ENCODE measurements at places on chromosomes 4 and X.
A peak's percentile ranks its signal among the peaks of the same experiment; 100 is the strongest.

- DNase-seq: no peak
Measured at GRCh38 chrX:16658284-16658683, 8.3 kb downstream of the S100G start.

GRCh38 chr4:2303121-2303685 is 41.3 kb upstream of the MXD4 start:
- no peak for DNase-seq

DNA sequence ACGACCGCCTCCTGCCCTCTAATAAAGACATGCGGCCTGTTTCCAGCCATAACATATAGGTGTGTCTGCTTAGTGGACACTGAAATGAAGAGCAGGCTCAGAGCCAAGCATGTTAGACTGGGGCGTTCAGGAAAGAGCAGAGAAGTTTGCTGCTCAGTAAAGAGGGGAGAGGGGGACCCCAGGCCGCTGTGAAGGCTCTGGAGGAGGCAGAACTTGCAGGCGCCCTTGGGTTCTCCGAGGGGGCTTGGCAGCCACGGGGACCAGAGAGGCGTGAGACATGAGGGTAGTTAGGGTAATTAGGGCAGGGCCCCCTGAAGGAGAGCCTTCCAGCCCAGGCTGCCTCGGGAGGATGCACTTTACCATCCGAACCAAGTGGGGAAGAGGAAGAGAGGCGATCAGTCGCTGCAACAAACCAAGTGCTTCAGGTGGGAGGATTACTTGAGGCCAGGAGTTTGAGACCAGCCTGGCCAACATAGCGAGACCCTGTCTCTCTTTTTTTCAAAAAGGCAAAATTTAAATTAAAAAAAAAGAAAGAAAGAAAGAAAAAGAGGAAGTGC is 46.6 kb upstream of the CDKN2AIP start:
- peak; percentile 59 for DNase-seq

DNA sequence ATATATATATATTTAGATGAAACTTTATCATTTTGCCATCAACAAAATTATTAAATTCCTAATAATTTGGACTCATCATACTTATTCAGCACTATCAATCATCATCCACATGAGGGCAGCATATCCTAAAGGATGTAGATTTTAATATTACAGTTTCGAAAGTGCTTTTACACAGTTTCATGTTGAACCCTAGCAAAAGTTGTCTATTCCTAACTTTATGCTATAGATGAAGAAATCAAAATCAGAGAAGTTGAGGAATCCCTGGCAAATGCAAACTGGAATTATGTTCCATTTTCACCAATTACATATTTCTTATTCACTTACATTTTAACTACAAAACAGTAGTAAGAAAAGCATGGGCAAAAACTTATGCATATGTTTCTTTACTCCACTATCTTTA is 36.6 kb upstream of the UGT2A1 start:
- DNase-seq: no peak

GRCh38 chr4:76434901-76435527 is at the start of gene SHROOM3:
Gene SHROOM3, plus strand, starts transcription at chr4:76435229. Its CDS starts 824 bp downstream, at chr4:76436053.
- no peak for DNase-seq

- DNase-seq: no peak
Measured at GRCh38 chr4:113834298-113834697, 72.8 kb upstream of the CAMK2D start.

DNA sequence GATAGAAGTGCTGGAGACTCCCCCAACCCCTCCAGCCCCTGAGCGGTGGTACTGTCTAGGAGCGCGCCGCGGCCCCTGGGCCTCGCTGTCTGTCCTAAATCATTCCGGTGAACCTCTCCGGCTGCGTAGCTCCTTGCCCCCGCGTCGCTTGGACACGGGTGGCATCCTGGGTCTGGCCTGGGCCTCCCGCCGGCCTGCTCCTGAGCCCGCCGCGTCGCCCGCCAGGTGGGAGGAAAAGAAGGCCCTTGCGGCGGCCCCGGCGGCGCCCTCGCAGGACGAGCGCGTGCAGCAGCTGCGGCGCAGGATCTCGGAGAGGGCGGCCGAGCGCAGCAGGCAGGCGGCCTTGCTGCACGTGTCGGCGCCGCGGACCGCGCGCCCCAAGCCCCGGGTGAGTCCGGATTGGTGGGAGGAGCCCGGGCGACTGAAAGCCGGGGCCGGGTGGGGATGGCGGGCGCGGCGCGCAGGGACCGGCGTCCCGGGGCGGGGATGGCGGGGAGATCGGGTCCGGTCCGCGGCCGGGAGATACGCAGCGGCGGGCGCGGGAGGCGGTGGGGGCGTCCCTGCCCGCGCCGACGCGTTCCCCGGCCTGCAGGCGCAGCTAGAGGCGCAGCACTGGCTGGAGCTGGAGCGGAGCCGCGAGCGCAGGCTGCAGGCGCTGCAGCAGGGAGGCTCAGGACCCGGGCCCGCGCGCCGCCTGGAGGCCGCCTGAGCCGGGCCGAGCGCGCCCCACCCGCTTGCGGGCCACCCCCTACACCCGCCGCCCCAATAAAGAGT is 6.5 kb upstream of the RNF4 start:
- no peak for DNase-seq

GRCh38 chr4:150888625-150889024 is 126.5 kb downstream of the LRBA start:
- DNase-seq: no peak

- no peak for DNase-seq
Measured at GRCh38 chrX:65740909-65741308, 73.5 kb downstream of the MSN start.

- DNase-seq: peak; percentile 57
Measured at GRCh38 chrX:56113785-56114436, 118.2 kb upstream of the KLF8 start.

GRCh38 chrX:134481339-134481738 is 21.4 kb downstream of the HPRT1 start:
- DNase-seq: no peak

DNA sequence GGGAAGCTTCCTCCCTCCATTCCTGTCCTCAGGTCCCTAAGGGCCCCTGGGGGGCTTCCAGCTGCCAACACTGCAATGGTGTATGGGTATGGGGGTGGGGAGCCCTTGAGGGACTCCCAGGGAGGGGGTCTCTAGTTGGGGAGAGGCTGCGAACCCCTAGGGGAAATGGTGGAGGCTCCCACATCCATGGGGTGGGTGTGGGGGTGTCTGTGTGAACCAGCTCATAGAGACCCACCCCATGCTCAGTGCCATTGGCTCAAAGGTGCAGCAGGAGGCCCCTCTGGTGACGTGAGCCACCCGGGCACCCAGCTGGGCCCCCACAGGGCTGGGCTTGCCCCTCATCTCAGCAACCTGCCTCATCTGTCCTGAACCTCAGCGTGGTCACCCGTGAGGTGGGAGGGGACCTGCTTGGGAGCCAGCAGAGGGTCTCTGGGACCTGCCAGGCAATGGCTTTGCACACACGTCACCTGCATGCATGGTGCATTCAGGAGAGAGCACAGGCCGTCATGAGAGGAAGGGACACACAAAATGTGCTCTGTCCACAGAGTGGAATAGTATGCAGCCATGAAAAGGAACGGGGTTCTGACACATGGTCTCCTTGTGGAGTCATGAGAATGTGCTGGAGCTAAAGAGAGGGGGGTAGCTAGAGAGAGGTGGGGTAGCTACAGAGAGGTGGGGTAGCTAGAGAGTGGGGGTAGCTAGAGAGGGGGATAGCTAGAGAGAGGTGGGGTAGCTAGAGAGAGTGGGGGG is 22.7 kb upstream of the PLCXD1 start:
- DNase-seq: peak; percentile 67

- DNase-seq: no peak
Measured at GRCh38 chrX:2311501-2311900, 189.3 kb downstream of the DHRSX start.

GRCh38 chr4:33188733-33189132 is 2468.6 kb downstream of the PCDH7 start:
- peak; percentile 80 for DNase-seq

DNA sequence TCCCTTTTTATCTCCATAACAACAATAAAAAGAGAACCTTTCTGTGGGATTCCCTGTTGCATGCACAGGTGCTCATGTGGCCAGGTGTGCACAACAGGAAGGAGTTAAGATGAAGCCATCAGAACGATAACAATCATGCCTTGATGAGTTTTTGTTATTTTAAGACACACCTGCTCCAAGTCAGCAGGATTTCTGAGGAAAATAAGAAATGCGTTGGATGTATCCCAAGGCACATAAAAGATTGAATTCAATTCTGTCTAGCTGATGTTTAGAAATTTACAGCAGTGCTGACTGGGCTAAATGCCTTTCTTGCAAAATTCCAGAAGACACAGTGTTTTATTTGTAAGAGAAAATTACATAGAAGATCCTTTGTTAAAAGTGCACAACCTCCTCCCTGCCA is 1678.2 kb downstream of the ARAP2 start:
- DNase-seq: no peak

- DNase-seq: no peak
Measured at GRCh38 chrX:18725310-18725943, 18.0 kb downstream of the PPEF1 start.

GRCh38 chr4:25865586-25865985 is 2.8 kb upstream of the SEL1L3 start:
- no peak for DNase-seq

DNA sequence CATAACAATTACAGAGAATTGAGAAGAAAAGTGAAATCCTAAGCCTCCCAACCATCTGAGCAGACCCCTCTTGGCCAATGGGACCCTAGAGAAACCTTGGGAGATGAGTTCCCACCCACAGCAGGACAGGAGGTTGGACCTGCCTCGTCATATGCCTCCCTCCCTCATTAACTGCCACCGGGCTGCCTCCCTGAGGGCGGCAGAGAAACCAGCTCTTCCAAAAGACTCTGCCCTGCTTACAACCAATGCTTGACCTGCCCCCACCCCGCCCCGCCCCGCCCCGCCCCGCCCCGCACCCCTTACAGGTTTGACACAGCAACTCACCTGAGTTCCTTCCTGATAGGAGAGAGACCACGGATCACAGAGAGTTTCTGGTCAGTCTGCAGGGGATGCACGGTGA is 86.1 kb downstream of the ADRA2C start:
- DNase-seq: no peak

GRCh38 chr4:103011378-103012025 is 8.0 kb downstream of the SLC9B1 start:
- DNase-seq: no peak

GRCh38 chrX:150464001-150464400 is 100.9 kb downstream of the MAMLD1 start:
- no peak for DNase-seq

GRCh38 chr4:139619644-139620043 is 46.0 kb upstream of the MGST2 start:
- DNase-seq: no peak

DNA sequence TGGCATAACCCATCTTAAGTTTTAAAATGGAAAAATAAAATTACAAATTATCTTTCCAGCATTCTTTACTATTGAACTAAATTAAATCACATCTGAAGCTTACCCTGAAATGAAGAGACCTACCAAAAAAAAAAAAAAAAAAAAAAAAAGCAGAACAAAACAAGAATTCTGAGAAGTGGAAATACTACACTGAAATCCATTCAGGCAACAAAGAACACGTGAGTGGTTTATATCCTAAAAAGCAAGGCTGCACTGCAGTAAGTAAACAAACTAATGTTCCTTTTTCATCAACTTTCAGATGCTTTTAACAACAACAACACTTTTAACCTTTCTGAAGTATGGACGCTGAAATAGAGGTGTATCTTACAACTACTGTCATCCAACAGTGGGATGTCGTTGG is 7.5 kb downstream of the FRYL start:
- no peak for DNase-seq

GRCh38 chr4:64713256-64713840 is 304.1 kb upstream of the TECRL start:
- DNase-seq: no peak

DNA sequence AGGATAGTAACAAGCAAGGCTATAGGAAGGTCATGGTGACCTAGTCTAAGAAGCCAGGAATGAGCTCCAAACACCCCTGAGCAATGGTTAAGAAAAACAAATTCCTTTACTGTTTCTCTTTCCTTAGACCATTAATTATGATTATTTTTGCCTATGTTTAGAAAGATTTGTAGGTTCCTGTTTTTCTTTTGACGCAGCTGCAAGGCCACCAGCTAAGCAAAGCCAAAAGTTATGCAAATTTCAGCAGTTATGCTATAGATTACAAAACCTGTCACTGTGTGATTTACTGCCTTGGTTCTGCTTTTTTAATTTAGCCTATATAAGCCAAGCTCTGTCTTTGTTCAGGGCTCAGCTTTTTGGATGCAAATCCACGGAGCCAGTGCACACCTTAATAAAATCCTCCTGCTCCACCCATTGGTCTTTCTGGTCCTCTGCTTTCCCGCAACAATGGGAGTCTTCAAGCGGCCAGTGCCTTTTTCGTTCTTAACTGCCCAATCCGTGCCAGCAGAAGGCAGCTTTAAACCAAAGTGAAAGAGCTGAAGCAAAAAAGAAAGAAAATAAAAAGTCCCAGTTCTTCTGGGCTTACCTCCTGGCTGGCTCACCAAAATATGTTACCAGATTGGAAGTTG is 1.4 kb upstream of the CEP135 start:
- no peak for DNase-seq

- peak; percentile 94 for DNase-seq
Measured at GRCh38 chr4:58456727-58457384, 1346.7 kb upstream of the IGFBP7 start.

DNA sequence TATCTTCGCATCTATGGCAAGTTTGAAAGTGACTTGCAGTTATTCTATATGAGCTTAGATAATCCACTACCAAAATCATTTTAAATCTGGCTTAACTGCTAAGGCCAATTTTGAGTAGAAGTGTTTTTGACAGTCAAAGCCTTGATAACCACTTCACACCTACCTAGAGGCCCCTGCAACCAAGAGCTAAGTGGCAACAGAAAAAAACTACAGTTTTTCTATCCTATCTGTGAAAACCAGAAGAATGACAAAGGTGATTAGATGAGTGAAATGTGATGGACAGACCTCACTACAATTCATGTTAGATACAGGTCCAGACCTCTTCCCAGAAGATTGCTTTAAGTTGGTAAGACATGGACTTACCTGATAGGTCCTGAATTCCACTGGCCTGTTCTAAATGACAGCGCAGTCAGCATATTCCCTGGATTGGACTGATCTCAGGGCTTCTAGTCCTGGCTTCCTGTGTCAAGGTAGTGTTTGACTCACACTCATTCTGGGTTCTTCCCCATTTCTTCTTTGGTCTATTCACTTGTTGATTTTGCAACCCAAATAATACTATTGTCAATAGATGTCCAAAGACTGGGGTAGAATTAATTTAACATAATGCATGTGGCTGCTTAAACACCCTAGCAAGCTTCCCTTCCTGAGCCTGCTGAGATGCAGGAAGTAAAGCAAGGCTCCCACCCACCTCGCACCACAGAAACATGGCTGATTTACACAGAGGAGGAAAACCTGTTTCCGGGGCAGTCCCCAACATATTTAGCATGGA is 65.1 kb downstream of the PPP3CA start:
- DNase-seq: no peak

- DNase-seq: no peak
Measured at GRCh38 chr4:74433541-74434172, 11.3 kb upstream of the AREG start.

Measured in chondrocyte (in vitro differentiated cells).